ENCODE measurements at places on chromosomes 3 and 15.

GRCh38 chr3:18442756-18443664 lies 17.9 kb upstream of the SATB1 start:
- DNase-seq, result no peak

DNA sequence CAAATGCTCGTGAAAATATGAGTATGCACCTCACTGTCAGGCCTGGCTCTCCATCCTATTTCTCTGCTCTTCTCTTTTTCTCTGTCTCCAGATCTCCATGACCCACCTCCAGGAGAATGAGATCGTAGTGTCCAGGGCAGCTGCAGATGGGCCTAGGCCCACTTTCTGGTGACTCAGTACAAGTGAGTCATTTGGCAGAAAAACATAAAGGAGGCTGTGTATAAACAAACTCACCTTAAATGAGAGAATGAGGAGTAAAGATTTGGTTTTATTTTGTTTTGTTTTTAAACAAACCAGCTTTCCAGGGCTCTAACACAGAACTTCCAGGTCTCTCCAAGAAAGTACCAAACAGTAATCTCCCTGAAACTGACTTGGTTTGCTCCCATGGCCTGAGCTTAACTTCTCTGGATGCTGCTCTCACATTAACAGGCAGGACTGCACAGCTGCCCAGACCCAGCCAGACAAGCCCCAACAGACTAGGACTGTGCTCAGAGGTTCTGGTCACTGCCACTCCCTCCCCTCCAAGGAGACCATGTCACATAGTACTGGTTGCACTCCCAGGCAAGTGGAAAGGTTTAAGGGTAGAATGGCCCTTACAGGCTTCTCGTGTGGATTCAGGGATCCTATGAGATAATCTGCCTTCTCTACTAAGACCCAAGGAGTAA lies 1.5 kb upstream of the HEG1 start:
- DNase-seq, result peak; percentile 24

DNA sequence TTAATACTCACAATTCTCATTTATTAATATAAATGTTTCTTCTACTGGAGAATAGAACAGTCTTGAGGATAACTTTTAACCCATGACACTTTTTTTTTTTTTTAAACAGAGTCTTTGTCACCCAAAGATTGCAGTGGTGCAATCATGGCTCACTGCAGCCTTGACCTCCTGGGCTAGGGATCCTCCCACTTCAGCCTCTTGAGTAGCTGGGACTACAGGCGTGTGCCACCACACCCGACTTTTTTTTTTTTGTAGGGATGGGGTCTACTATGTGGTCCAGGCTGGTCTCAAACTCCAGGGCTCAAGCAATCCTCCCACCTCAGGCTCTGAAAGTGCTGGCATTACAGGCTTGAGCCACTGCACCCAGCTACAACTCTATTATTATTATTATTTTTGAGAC lies 34.5 kb downstream of the PIK3CB start:
- DNase-seq, result no peak

- DNase-seq, result no peak
Observed at GRCh38 chr3:96478496-96478895, 335.9 kb upstream of the EPHA6 start.

Measured in amniotic stem cell (primary cell).